ENCODE measurements at places on chromosomes 4 and X.

- no peak for DNase-seq
Observed at GRCh38 chrX:107672955-107673378, 44.7 kb downstream of the PRPS1 start.

GRCh38 chr4:101345271-101345595, 2.1 kb downstream of the PPP3CA start:
- no peak for DNase-seq

- no peak for DNase-seq
Observed at GRCh38 chr4:44927399-44928380, 201.3 kb upstream of the GNPDA2 start.

- no peak for DNase-seq
Observed at GRCh38 chr4:148790246-148790645, 348.0 kb upstream of the NR3C2 start.

- peak; percentile 7 for DNase-seq
Observed at GRCh38 chrX:124388562-124388961, 42.2 kb downstream of the SH2D1A start.

GRCh38 chr4:71156616-71157015, 163.2 kb downstream of the DCK start:
- no peak for DNase-seq

- DNase-seq, result no peak
Observed at GRCh38 chr4:90695411-90695810, 568.2 kb downstream of the CCSER1 start.

DNA sequence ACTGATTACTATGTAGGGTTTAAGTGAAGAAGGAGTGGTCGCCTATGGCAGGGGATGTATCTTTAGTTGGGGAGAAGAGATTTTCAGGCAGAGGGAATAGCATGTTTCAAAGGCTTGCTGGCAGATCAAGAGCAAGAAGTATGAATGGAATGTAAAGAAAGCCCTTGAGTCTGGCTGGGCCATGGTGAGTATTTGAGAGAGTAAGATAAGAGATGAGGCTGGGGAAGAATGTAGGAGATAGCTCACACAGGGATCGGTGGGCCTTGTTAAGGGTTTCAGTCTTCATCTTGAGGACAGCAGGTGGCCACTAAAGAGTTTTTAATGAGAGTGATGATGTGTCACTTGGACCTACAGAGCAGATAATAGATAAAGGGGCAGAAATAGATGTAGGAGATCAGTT, 319.1 kb upstream of the RPS6KA3 start:
- no peak for DNase-seq

DNA sequence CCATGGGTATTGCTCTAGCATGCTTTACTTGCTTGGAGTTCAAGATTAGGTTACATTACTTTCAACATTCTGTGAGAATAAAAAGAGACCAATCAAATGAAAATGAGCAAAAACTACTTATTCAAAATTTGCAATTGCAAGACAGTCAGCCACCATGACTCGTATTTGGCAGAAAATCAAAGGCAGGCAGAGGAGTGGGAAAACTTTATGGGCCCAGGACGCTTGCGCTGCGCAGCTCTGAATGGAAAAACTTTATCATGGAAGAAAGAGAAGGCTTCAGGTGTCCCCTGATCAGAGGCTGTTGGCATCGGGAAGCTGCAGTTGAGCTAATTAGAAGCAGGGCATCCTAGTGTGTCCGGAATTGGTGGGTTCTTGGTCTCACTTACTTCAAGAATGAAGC, 250.6 kb downstream of the USP46 start:
- DNase-seq, result no peak

DNA sequence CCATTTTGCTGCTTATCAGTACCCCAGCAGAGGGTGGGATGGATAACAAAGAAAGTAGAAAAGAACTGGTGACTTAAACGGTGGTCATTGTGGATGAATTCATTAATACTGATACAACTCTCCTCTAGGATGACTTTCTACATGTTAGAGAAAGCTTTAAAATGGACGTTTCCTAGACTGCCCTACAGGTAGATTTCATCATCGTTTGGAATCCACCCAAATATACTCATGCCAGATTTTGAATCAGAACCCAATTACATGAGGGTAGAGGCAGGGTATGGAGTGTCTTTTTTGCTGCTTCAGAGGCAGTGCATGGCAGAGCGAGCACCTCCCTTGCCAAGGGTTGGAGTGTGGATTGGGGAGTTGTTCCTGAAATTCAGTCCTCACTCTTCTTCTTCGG, 13.3 kb upstream of the ANTXR2 start:
- no peak for DNase-seq

GRCh38 chr4:138405934-138406567, 163.9 kb upstream of the SLC7A11 start:
- DNase-seq, result no peak
